ENCODE measurements at places on chromosomes 1 and 21.
A peak's percentile ranks its signal among the peaks of the same experiment; 100 is the strongest.

- DNase-seq, result no peak
Observed at GRCh38 chr1:99429754-99430153, 165.5 kb downstream of the PLPPR4 start.

GRCh38 chr1:17280894-17281293, 27.1 kb upstream of the PADI4 start:
- DNase-seq, result no peak

- DNase-seq, result no peak
Observed at GRCh38 chr1:99681583-99681982, 35.7 kb downstream of the PALMD start.

DNA sequence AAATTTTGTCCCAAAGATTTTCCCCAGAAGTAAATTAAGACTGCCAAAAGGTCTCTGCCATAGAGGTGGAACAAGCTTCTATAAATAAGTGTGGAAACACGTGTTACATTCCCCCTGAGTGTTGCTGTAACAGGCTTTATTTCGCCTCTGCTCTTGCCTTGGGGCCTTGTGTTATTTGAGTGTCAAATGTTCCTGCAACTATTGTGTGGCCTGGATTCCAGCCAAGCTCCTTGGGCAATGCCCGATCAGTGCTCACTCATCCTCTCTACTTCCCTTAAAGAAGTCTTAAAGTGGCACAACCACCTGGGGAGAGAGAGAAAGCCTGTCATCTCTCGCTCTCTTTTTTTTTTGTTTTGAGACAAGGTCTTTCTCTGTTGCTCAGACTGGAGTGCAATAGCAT, 156.7 kb downstream of the NR5A2 start:
- peak; percentile 92 for DNase-seq

DNA sequence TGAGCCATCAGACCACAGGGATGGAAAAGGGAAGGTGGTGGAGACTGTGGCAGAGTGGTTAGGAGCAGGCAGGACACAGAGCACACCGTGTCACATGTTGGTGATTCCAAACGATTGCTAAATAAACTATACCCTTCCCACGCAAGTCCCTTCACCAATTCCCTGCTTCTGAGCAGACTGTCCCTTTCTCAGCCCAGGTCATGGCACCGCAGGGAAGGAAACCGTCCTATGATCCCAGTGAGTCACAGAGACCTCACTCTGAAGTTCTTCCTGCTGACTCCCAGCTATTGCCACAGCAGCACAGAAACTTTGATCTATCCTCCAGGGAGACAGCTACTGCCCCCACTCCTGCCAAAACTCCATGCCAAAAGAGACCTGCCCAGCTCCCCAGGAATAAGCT, 19.2 kb downstream of the RIMS3 start:
- no peak for DNase-seq

Data from posterior vena cava (tissue), 2 donors.